Activated T-cell treated with anti-CD3 and anti-CD28 coated beads, Interleukin-2, amount 50 U/mL, for 48 hours (primary cell): ENCODE measurements at places on chromosomes 2 and 18.

DNA sequence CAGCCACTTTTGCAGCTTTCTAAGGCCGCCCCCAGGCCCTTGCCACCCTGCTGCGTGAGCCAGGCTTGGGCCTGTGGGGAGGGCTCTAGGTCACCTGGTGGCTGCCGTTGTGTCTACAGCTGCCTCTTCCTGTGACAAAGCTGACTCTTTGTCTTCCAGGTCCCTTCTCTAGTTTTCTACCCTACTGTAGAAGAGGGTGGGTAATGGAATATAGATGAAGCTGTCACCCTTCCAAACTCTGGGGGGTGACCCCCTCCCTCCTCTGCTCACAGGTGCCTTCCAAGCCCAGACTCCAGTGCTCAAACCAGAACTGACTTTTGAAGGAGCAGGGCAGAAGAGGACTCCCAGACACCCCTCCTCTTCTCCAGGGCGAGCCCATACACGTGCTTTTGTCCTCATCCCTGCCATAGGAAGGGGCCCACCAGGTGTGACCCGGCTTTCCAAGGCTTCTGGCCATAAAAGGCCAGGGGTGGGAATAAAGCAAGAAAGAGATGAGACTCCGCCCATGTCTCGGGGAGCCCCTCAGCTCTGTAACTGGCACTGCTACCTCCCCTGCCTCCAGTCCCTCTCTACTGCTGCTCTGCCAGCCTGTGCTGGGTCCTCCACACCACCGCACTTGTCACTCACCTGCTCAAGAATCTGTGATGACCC is 17.9 kb upstream of the SDC1 start:
- DNase-seq = no peak

DNA sequence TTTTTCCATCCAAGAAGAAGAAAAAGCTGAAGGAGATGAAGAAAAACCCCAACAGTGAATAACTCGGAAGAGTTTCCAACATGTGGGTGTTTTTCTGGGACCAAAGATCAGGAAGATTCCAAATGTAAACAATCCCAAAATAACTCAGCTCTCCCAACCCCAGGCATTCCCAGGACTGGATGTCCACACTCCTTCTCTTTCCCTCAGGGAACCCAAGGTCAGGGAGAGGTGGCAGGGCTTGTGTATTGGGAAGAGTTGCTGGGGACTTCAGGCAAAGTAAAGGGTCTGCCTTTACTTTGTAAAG is 268.0 kb downstream of the DYSF start:
- no peak for DNase-seq

DNA sequence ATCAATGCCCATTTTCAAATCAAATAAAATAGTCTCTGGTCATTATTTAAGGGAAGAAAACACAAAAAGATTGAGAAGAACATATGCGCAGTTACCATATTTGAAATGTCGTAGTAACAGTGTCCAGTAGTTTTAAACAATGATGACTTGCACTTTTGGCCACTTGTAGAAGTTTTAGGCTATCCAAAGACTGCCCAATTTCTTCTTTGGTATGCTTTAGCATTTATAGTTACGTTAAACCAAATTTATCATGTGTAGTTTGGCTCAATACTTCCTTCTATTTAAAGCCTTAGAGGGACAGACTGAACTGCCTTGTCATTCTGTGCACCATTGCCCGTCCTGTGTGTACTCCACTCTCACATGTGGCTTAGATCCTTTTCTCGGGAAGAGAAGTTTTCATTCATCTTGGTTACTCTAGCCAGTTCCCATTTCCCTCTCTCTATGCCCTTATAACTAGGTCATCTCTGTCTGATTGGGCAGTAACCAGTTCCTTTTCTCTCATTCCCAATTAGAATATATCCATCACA is 84.8 kb upstream of the TTN start:
- DNase-seq = no peak

DNA sequence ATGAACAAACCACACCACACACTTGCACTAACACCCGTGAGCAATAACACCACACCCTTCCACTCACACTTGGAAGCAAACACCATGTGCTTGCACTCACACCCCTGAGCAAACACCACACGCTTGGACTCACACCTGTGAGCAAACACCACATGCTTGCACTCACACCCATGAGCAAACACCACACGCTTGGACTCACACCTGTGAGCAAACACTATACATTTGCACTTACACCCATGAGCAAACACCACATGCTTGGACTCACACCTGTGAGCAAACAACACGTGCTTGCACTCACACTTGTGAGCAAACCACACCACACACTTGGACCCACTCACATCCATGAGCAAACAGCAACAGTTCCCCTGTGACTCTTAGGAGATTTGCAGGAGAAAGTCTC is 24.4 kb downstream of the SNTG2 start:
- no peak for DNase-seq

- DNase-seq = no peak
These were observed 53.0 kb upstream of the GLI2 start for GRCh38 chr2:120682654-120683053.
